ENCODE measurements at places on chromosomes 5 and 9.

DNA sequence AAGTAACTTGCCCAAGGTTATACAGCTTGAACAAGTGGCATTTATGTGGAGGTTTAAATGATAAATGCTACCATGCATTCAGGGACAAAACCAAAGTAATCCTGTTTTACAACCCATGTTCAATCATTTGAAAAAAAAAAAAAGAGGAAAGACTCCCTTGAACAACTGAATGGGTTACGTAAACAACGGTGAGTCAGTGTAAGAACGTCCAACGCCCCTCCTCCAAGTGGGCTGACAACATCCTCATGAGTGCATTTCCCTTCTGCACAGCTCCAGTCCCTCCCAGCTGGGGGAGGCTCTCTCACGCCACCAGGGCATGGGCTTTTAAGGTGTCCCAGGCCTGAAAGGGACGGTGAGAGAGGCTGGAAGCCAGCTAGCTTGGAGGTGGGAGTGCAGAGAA, 90.0 kb downstream of the PRRT1B start:
- DNase-seq = peak; percentile 58

DNA sequence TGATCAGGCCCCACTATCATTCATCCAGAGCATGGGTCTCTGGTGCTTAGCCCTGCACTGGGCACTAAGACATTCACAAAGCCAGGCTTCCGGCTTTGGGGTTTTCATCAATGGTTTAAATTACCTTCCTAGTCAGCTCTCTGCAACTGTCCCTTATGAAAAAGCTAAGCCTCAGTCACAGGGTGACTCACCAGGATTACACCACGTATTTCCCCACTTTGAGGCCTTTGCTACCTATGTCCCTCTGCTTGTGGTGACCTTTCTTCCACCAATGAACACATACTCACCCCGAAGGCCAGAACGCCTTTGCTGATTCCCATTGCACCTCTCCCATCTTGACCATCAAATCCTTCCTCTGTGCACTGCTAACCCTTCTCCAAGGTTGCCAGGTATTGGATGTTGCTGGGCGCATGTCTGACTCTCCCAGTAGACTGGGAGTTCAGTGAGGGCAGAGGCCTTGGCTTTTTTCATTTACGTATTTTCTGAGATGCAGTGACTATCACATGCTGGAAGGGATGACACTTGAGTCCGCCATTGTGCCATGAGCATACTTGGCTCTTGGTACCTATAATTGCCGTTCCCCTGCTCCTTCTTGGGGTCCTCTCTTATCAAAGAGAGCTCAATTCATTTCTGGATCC, 58.7 kb upstream of the TNFSF8 start:
- DNase-seq = no peak

DNA sequence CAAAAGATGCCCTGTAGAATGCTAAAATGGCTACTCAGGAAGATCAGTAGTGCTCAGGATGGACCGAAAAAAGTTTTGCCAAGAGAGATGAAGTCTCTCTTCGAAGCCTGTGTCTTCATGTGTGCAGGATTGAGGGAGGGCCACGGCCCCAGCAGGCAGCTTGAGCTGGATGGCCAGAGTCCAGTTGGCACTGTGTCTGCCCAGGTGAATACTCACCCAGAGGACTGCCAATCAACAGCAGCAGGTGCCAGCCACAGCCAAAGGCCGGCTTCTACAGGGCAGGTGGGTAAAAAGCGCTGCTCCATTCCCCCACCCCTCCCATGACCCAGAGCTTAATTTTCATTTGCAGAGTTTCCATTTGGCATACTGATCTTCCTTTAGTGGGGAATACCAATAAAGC, 287.9 kb upstream of the ZNF608 start:
- no peak for DNase-seq

- no peak for DNase-seq
Measured at GRCh38 chr9:94865582-94866452, 139.3 kb downstream of the AOPEP start.

DNA sequence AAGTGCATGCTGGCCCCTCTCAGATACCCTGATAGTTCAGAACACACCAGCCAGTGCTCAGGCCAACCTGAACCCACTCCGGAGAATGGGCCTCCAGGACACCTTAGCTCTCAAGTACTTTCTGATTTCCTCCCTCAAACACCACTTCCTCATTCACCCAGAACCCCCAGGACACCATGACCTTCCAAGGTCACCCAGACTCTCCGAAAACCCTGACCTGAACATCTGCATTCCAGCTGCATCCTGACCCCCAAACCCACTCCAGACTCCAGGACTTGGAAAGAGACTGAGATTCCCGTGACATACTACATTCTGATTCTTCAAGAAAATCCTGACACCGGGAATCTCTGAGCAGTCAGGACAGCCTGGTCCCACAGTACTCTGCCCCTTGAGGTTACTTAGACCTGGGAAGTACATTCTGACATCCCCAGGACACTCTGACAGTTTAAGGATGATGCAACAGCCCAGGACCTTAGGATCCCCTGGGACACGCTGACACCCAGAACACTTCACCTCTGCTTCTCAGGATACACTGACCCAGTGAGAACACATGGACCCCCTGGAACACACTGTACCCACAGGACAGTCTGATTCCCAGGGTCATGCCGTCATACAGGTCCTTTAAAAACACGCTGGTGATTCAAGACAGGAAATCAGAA, 747 bp upstream of the PROP1 start:
- DNase-seq = no peak

- DNase-seq = no peak
Measured at GRCh38 chr9:111356481-111357244, 26.6 kb upstream of the OR2K2 start.

- no peak for DNase-seq
Measured at GRCh38 chr5:8493176-8493575, 624.2 kb downstream of the MTRR start.

- DNase-seq = no peak
Measured at GRCh38 chr5:84299959-84300358, 84.7 kb downstream of the EDIL3 start.

- DNase-seq = no peak
Measured at GRCh38 chr5:103298117-103298516, 39.6 kb downstream of the MACIR start.

DNA sequence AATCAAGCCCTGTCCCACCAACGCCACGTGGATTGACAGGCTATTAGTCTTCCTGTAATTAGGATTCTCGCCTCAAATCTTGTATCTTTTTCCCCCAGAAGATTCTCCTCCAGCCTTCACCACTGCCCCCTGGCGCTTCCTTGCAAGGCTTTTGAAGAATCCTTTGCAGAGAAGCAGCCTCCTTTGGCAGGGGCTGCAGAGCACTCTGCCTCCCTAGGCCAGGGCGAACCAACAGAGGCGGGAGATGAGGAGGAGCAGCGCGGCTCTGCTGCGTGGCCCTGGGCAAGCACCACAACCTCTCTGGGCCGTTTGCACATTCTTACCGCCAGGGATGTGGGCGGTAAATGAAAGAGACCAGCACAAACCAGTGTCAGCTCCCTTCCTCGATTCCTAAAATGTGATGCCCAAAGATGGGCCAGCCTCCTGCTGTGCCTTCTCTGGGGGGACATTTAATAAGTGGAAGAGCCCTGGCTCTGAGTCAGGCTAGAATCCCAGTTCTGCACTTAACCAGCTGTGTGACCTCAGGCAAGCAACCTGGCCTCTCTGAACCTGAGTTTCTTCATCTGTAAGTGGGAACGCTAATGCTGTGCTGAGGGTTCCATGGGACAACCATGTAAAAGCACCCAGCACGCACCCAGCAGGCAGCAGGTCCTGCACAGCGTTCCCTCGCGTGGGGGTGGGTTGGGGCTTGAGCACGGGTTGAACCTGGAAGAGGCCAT, 128.6 kb downstream of the KCNIP1 start:
- DNase-seq = no peak

Measured in stimulated activated CD8-positive, alpha-beta memory T cell treated with anti-CD3 and anti-CD28 coated beads, Interleukin-7, amount 100 ng/mL, for 1 hour (primary cell).